Mesothelial cell of epicardium (in vitro differentiated cells): ENCODE measurements at places on chromosomes 4 and X.

- H3K27ac ChIP-seq, result no peak overlapping the region
- no peak overlapping the region for H3K4me3 ChIP-seq
- no peaks in the 10 kb centered on the region for H3K27me3 ChIP-seq
- H3K36me3 ChIP-seq, result no peaks in the 10 kb centered on the region
- H3K4me1 ChIP-seq, result peaks cover 23% of the 10 kb centered on the region
- no peak for DNase-seq
Observed at GRCh38 chr4:145487631-145488030, 6.0 kb downstream of the SMAD1 start.

GRCh38 chr4:56078866-56079265 lies 130.1 kb downstream of the CEP135 start:
- H3K36me3 ChIP-seq, result no peaks in the 10 kb centered on the region
- peaks cover 24% of the 10 kb centered on the region for H3K4me1 ChIP-seq
- no peak for DNase-seq
- H3K27ac ChIP-seq, result peak overlapping the region; percentile 15
- H3K27me3 ChIP-seq, result no peaks in the 10 kb centered on the region
- H3K4me3 ChIP-seq, result no peak overlapping the region

- H3K36me3 ChIP-seq, result no peaks in the 10 kb centered on the region
- no peak overlapping the region for H3K4me3 ChIP-seq
- DNase-seq, result no peak
Observed at GRCh38 chrX:148582353-148582752, 81.9 kb downstream of the AFF2 start.

DNA sequence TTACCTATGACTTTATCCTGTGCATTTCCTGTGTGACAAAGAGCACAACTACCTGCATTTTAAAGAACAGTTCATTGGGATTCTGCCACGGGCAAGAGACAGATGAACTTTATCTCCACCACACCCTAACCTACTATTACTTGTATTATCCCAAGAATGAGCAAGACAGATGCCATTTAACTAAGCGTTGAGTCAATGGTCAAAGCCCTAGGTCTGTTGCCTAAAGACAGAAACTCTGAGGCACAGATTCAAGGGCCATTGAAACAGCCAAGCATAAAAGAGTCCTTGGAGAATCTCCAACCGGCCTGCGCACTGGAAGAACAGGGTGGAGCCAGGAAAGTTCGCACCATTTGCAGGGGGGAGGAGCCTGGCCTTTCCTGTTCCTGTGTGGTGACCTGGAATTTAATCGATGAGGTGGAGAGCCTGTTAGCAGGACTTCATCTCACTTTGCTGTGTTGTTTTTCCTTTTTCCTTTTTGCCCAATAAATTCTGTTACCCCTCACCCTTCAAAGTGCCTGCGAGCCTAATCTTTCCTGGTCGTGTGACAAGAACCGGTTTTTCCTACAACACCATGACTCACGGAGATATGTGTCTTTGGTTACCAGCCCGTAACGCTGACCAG lies 146.4 kb upstream of the DIAPH2 start:
- peak overlapping the region; percentile 43 for H3K27ac ChIP-seq
- no peak overlapping the region for H3K4me3 ChIP-seq
- no peak for DNase-seq
- peaks cover 13% of the 10 kb centered on the region for H3K4me1 ChIP-seq
- H3K36me3 ChIP-seq, result no peaks in the 10 kb centered on the region

GRCh38 chr4:146329050-146329716 lies 114.8 kb downstream of the REELD1 start:
- no peaks in the 10 kb centered on the region for H3K4me1 ChIP-seq
- no peak overlapping the region for H3K27ac ChIP-seq
- no peak for DNase-seq
- no peak overlapping the region for H3K4me3 ChIP-seq
- no peaks in the 10 kb centered on the region for H3K36me3 ChIP-seq

- no peaks in the 10 kb centered on the region for H3K36me3 ChIP-seq
- no peak for DNase-seq
- no peaks in the 10 kb centered on the region for H3K4me1 ChIP-seq
- H3K27me3 ChIP-seq, result no peaks in the 10 kb centered on the region
- no peak overlapping the region for H3K4me3 ChIP-seq
- no peak overlapping the region for H3K27ac ChIP-seq
Observed at GRCh38 chr4:111108153-111108552, 485.3 kb upstream of the PITX2 start.

DNA sequence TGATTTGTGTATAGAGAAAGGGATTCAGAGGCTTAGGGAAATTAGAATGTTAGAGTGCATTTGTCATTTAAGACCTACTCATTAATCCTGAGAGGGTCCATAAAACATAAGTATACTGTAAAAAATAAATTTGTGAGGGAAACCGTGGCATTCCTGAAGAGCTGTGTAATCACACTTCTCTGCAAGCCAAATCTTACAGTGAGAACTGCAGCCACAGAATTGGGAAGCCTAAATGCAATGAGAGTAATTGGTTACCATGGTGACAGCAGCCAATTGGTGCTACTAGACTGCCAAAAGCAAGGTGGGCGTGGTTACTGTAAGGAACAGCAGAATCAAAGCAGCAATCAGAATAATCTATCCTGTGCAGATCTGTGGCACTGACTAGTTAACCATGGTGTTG lies 345.2 kb upstream of the GRID2 start:
- H3K36me3 ChIP-seq, result no peaks in the 10 kb centered on the region
- no peak for DNase-seq
- H3K27ac ChIP-seq, result no peak overlapping the region
- H3K27me3 ChIP-seq, result no peaks in the 10 kb centered on the region

- no peaks in the 10 kb centered on the region for H3K27me3 ChIP-seq
- H3K27ac ChIP-seq, result peak overlapping the region; percentile 17
- H3K4me3 ChIP-seq, result no peak overlapping the region
- H3K36me3 ChIP-seq, result no peaks in the 10 kb centered on the region
- peaks cover 54% of the 10 kb centered on the region for H3K4me1 ChIP-seq
Observed at GRCh38 chr4:156773648-156774357, 197.8 kb downstream of the PDGFC start.

DNA sequence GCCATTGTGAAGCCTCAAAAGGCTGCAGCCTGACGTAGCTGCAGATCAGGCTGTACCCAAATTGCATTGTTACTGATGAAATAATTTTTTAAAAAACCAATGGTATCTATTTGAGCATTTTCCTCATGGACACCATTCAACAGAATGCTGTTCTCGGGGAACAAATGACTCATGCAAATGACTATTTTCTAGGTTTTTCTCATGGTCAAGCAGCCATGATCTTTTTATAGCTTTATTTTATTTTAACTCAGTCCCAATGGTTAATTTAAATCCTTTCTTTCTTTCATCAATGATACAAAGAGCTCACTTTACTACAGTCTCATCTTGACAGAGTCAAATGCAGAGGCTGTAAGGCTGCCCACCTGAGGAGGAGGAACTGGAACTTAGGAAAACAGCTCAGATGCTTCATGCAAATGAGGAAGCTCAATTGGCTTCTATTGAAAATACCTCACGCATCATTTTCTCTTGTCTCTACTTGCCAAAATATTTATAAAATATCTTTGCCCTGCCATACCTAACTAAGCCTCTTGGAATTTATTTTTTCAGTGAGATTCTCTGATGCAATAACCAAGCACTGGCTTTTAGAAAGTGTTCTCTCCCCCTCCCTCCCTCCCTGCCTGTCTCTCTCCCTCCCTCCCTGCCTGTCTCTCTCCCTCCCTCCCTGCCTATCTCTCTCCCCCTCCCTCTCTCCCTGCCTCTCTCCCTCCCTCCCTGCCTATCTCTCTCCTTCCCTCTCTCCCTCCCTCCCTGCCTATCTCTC lies 81.0 kb downstream of the SORBS2 start:
- no peak overlapping the region for H3K4me3 ChIP-seq
- DNase-seq, result no peak
- H3K27me3 ChIP-seq, result no peaks in the 10 kb centered on the region
- H3K36me3 ChIP-seq, result no peaks in the 10 kb centered on the region
- peaks cover 22% of the 10 kb centered on the region for H3K4me1 ChIP-seq

DNA sequence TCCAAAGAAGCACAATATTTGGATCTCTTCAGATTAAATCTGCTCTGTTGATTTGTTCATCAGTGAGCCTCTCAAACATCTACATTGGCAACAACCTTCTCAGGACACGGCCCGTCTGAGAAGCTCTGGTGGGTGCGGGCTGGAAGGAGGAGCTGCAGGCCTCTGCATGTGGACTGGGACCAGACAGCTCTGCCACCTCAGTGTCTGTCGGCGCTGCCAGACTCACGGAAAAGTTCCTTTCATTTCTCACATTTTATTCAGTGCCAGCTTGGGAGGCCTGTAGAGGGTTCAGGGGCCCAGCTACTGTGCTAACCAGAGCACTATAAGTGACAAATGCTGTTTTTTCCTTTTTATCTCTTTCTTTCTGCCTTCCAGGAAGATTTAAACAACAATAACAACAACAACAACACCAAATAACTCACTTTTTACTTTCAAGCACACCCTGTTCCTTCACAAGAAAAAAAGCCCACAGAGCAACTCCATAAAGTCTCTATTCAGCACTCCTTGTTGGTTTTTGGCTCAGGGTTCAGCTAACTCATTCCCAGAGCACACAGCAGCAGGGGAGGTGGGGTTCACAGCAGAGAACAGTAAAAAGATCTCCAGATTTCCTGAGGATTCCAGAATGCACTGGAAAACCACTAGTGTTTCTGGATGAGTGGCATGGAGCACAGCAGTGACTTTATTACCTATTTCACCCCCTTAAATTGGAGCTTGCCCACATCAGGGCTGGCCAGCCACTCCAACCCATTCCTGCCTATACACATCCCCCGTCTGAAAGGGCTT lies 23.2 kb upstream of the HOPX start:
- no peak overlapping the region for H3K4me3 ChIP-seq
- H3K27me3 ChIP-seq, result no peaks in the 10 kb centered on the region
- H3K36me3 ChIP-seq, result no peaks in the 10 kb centered on the region
- no peak for DNase-seq

DNA sequence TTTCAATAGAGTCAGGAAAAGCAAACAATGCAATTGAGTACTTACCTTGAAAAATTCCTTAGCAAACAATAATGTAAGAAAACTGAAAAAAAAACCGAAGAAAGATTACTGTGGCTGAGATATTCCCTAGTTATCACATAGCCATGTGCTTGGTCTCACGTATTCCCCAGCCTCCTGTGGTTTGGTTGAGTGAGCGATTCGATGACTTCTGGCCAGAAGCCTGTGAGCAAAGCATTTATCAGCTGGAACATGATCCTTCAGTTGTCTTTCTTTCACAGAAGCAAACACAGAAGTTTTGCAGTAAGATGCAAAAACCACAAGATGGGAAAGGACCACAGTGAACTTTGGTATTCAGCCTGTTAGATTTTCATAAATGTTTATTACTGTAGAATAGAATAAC lies 1754.3 kb upstream of the AGA start:
- no peaks in the 10 kb centered on the region for H3K36me3 ChIP-seq
- no peaks in the 10 kb centered on the region for H3K27me3 ChIP-seq
- no peak overlapping the region for H3K4me3 ChIP-seq
- no peak for DNase-seq
- no peak overlapping the region for H3K27ac ChIP-seq

DNA sequence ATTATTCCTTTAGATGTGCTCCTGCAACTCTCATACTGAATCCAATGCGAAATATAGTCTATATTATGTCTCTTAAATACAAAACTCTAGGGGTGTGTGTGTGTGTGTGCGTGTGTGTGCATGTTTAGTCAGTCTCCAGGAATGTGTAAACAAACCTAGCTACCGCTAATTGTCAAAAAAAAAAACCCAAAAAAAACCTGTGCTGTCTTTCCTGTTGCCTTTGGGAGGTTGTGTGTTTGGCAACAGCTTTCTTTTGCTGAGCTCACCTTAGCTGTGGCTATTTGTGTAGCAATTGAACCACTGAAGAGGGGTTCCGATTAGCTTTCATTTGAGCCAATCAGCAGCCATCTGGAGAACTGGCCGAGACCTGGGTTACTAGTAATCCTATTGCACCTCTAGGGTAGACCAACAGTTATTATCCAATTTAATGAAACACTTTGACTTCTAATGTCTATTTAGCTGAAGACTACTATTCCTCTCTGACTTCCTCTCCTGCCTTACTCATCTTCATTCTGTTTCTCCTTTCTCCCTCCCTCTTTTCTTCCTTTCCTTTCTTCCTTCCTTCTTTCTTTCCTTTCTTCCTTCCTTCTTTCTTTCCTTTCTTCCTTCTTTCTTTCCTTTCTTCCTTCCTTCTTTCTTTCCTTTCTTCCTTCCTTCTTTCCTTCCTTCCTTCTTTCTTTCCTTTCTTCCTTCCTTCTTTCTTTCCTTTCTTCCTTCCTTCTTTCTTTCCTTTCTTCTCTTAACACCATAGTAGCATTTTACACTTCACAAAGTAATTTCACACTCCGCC lies 471.1 kb downstream of the GBA3 start:
- peaks cover 4% of the 10 kb centered on the region for H3K27me3 ChIP-seq
- no peaks in the 10 kb centered on the region for H3K4me1 ChIP-seq
- DNase-seq, result no peak
- H3K36me3 ChIP-seq, result no peaks in the 10 kb centered on the region

DNA sequence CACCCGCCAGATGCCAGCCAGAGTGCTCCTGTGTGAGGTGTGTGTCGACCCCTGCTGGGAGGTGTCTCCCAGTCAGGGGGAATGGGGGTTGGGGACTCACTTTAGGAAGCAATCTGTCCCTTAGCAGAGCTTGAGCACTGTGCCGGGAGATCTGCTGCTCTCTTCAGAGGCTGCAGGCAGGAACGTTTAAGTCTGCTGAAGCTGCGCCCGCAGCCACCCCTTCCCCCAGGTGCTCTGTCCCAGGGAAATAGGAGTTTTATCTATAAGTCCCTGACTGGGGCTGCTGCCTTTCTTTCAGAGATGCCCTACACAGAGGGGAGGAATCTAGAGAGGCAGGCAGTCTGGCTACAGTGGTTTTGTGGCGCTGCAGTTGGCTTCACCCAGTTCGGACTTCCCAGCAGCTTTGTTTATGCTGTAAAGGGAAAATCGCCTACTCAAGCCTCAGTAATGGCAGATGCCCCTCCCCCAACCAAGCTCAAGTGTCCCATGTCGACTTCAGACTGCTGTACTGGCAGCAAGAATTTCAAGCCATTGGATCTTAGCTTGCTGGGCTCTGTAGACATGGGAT lies 80.8 kb downstream of the CCSER1 start:
- peaks cover 11% of the 10 kb centered on the region for H3K36me3 ChIP-seq
- no peaks in the 10 kb centered on the region for H3K27me3 ChIP-seq
- no peak overlapping the region for H3K4me3 ChIP-seq
- no peak overlapping the region for H3K27ac ChIP-seq
- DNase-seq, result no peak

DNA sequence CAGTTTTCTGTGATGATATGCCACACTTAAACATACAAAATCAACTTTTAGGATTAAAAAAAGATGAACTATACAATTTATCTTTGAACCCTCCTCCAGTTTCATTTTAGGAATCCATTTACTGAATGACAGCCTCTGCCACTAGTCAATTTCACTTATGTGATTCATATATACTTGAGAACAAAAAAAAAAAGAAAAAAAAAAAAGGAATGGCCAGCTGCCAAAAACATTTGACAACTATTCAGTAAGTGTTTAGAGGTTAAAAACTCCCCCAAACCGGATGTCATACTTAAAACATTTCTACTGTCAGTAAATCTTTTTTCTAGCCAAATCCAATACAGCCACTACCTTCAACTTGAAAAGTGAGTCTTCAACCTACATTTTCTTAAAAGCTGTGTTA lies 266.7 kb upstream of the MAGEB2 start:
- H3K4me1 ChIP-seq, result peaks cover 12% of the 10 kb centered on the region
- H3K27ac ChIP-seq, result no peak overlapping the region
- no peak overlapping the region for H3K4me3 ChIP-seq
- H3K36me3 ChIP-seq, result no peaks in the 10 kb centered on the region

- DNase-seq, result no peak
- peaks cover 7% of the 10 kb centered on the region for H3K36me3 ChIP-seq
- peaks cover 8% of the 10 kb centered on the region for H3K4me1 ChIP-seq
- peak overlapping the region; percentile 84 for H3K4me3 ChIP-seq
- H3K27me3 ChIP-seq, result no peaks in the 10 kb centered on the region
Observed at GRCh38 chrX:81202943-81203342, 1.0 kb downstream of the SH3BGRL start.
